Effector CD4-positive, alpha-beta T cell (primary cell): ENCODE measurements at places on chromosomes 16 and 17.

DNA sequence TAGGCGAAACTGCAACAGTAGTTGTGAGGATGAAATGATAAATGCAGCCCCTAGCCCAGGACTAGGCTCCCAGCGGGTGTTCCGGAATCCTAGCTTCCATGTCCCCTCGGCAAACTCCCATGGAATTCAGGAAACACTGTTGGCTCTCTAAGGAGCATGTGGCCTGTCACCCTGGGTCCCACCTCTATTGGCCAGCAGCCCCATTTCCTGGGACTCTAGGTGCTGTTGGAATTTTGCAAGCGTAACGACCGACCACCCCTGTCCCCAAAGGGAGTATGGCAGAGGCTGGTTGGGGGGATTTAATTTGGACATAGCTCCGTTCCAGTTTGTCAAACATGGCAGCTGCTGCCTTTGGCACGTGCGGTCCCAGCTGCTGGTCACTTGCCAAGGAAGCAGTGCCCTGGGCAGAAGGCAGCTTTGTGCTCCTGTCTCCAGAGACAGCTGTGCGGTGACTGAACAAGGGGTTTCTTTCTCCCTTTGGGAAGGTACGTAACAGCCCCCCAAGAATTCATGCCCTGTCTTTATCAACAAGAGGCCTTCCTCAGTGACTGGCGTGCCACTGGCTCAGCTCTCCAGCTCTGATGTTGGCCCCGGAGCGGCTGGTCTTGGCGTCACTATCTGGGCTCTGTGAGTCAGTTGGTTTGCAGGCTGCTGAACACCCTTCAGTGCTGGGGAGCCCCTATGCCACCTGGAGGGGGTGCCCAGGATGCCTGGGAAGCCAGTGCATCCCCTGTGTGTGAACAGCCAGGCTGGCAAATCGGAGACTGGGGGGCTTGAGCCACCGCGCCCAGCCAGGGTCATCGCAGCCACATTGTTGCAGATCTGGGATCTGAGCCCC, 235.2 kb upstream of the TNRC6C start:
- DNase-seq: no peak

- DNase-seq: no peak
Measured at GRCh38 chr16:74275711-74276110, 20.9 kb upstream of the PSMD7 start.

- no peak for DNase-seq
Measured at GRCh38 chr17:70945386-70945785, 776.1 kb downstream of the KCNJ2 start.

GRCh38 chr16:59997706-59998105, 1263.6 kb upstream of the GOT2 start:
- no peak for DNase-seq

GRCh38 chr16:79618692-79619050, 18.1 kb upstream of the MAF start:
- DNase-seq: no peak

- no peak for DNase-seq
Measured at GRCh38 chr16:46926470-46927225, 42.5 kb downstream of the GPT2 start.

- DNase-seq: no peak
Measured at GRCh38 chr17:54029986-54030385, 207.3 kb downstream of the KIF2B start.

DNA sequence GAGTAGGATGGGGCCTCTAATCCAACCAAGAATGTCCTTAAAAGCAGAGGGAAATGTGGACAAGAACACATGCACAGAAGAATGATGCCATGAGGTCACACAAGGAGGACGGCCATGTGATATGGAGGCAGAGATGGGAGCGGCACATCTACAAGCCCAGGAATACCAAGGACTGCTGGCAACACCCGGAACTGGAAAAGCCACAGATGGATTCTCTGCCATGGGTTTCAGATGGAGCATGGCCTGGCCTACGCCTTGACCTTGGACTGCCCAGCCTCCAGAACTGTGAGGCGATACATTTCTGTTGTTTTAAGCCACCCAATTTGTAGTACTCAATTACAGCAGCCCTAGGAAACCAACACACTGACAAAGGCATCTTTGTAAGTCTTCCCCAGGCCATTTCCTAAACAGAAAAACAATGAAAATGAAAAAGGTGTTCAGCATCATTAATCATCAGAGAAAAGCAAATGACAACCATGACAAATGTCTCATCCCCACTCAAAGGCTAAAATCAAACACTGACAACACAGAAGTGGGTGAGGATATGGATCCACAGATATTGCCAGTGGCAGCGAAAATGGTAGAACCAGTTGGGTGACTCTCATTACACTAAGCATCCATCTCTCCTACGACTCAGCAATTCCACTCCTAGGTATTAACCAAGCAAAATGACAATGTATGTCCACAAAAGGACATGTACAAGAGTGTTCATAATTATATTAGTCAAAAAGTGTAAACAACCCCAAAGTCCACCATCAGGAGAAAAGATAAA, 76.9 kb upstream of the CNEP1R1 start:
- DNase-seq: no peak

DNA sequence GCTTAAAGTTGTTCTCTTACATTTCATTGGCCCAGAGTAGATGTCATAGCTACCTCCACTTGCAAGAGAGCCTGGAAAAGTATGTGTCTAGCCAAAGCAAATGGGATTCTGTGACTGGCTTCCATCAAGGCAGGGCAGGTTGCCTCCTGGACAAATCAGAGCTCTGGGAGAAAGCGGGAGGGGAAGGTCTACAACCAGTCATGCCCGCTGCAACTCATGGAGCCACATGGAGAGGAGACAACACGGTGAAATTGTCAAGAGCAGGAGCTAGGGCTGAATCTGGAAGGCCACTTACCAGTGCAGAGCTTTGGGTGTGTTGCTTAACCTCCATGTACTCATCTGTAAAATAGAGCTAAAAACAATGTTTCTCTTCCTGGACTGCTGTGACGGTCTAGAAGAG, 83.8 kb downstream of the MARF1 start:
- no peak for DNase-seq

DNA sequence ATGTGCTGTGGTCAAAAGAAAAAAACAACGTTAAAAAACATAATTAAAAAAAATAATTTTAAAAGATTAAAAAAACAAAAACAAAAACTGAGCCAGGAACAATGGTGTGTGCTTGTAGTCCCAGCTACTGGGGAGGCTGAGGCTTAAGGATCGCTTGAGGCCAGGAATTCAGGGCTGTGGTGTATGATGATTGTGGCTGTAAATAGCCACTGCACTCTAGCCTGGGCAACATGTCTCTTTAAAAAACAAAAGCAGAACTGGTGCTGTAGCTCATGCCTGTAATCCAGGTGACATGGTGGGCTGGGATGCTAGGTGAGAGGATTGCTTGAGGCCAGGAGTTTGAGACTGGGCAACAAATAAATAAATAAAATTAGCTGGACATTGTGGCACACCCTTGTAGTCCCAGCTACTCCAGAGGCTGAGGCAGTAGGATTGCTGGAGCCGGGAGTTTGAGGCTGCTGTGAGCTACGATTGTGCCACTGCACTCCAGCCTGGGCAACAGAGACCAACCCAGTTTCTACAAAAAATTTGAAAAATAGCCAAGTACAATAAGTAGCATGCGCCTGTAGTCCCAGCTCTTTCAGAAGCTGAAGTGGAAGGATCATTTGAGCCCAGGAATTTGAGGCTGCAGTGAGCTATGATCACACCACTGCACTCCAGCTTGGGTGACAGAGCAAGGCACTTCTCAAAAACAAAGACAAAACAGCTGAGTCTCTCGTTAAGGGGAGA, 43.6 kb downstream of the NFATC3 start:
- DNase-seq: no peak

- DNase-seq: no peak
Measured at GRCh38 chr17:41511116-41511515, 5.7 kb upstream of the KRT13 start.

- DNase-seq: no peak
Measured at GRCh38 chr16:51540259-51540658, 389.2 kb upstream of the SALL1 start.

- DNase-seq: no peak
Measured at GRCh38 chr16:80938004-80938878, 68.4 kb downstream of the CMC2 start.

GRCh38 chr17:31531336-31531980, 140.0 kb downstream of the RAB11FIP4 start:
- DNase-seq: no peak

DNA sequence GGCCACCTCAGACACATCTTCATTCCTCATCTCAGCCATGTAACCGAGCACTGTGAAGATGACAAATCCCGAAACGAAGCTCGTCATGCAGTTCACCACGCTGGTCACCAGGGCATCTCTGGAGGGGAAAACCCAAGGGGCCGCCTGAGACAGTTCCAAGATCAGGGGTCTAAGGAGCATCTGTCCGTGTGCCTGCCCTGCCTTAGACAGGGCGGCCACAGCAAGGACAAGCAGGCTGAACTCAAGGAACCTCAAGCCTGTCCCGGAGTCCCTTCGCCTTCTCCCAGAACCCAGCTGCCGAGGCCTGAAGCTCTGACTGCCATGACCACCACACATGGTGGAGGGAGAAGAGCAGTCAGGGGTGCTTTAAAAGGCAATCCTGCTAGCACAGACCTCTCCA, 22.7 kb downstream of the SLC6A4 start:
- no peak for DNase-seq

DNA sequence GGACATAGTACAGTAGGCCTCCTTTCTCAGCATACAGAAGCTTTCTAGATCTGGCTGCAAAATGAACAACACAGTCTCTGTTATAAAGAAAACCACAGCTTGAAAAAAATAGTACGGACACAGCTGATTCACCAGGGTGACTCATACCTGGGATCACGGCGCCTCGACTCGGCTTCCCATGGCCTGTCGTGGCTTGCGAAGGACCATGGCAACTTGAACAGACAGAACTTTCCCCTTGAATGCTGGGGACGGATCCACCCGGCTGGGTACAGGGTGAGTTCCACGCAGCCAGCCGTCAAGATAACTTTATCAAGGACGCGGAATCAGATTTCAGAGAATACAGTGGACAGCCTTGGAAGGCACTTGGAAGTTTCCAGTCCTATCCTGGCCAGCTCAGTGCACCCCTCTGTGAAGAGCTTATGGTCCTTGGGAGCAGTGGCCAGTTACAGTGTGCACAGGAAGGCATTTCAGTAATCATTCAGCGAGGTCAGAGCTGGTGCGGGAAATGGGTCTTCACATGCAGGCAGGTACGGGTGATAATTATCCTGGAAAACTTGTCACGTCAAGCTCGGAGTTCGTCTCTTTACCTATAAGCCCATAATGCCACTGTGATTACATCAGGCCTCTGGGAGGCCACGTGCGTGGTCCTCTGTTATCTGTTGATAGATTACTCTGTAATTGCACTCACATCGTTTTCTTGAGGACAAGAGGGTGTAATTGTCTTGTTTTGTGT, 57.9 kb upstream of the MAF start:
- DNase-seq: no peak

- no peak for DNase-seq
Measured at GRCh38 chr16:8585857-8586256, 4.5 kb downstream of the TMEM114 start.

DNA sequence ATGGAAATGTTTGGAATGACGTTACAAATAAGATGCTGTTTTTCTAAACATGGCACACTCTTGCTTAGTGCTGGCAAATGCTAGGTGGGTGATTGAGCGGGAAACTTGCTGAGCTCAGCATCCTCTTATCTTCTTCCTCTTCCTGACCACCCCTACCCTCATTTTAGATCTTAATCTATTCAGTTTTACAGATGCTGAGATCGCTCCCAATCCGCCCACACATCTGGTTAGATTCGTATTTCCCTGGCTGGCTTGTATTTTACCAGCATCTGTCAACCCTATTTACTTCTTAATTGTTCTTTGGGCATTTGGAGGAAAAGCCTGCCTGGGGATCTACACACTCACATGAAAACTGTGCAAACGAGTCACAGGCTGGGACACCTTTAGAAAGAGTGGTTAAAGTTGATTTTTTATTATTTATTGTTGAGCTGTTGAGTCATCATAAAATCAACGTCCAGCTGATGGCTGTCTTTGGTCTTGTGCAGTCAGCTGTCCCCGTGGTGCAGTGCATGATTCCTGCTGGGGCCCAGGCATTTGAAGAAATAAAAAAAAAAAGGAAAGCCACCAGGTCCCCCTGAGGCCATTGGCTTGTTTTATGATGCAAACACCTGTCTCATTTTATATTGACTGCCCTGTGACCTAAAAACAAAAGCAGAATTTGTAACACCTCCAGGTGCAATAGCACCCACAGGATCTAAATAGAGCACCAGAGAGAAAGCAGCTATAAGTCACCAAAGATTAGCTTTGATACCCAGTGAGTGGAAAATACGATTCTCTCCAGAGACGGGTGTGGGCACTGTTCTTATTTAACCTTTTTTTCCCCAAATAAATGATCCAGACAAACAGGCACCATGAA, 258.6 kb downstream of the HS3ST3B1 start:
- DNase-seq: no peak

GRCh38 chr17:61728297-61728836, 135.0 kb downstream of the BRIP1 start:
- DNase-seq: no peak

DNA sequence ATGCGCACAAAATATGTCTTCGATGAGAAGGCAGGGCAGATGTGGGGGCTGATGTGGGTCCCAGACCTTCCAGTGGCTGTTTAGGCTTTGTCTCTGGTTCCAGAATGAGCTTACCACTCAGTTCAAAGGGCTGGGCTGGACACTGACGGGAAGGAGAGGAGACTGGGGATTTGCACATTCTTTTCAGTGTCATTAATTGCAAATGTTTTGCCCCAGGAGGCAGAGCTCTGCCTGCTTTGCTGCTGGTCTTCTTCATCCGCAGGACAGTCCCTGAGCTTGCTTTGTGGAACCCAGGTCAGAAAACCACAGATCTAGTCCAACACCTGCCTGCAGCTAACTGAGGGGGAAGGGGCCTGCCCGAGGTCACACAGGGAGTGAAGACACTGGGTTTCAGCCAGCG, 20.9 kb downstream of the KCNG4 start:
- DNase-seq: no peak

DNA sequence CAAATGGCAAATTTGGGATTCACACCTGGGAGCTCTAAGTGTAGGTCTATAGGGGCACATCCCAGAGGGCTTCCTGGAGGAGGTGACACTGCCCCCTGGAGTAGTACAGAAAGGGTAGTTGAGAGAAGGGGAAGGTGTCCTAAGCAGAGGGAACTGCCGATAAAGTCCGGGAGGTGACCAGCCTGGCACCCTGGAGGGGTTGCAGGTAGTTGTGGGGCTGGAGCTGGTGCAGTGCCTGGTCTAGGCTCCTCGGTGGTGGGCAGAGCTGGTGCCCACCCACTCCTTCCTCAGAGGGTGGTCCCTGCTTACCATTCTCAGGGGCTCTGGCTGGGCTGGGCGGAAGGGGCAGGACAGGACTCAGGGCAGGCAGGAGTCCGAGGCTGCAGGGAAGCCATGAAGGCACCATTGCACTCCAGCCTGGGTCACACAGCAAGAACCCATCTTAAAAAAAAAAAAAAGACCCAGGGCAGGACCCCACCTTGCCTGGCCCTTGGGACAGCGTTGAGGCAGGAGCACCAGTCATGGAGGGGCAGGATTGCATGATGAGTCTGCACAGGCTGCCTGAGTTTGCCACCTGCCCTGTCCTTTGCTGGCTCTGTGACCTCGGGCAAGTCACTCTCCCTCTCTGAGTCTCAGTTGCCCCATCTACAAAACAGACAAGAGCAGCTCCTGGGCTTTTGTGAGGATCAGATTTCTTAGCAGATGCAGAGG, 43.8 kb downstream of the LAT start:
- no peak for DNase-seq

DNA sequence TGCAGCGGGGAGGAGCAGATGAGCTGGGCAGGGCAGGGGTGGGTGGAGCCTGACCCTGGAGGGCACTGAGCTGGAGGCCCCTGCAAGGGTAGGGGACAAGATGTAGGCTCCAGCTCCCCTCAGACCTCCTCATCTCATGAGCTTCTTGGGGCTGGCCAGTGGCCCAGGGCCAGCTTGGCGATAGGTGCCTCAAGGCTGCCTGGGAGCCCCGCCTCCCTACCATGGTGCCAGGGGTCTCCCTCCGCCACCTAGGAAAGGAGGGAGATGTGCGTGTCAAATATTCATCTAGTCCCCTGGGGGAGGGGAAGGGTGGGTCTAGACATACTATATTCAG, 3.9 kb downstream of the HIRIP3 start:
- DNase-seq: no peak
